ENCODE measurements at places on chromosomes 12 and 14.

DNA sequence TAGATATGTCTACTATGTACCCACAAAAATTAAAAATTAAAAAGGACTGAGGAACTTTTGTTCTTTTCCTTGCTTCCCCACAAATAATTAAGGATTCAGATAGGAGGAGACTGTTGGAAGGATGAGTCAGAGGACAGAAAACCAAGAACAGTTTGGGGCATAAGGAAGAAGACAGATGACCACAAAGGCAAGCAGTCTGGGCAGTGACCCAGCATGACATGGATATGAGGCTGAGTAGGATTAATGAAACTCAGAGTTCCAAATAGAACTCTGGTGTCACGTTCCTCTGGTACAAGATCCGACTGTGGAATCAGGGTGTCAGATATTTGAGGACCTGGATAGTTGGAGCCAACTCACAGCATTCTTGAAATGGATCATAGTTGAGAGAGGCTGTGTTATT is 89.3 kb upstream of the SLC38A4 start:
- no peak for DNase-seq

DNA sequence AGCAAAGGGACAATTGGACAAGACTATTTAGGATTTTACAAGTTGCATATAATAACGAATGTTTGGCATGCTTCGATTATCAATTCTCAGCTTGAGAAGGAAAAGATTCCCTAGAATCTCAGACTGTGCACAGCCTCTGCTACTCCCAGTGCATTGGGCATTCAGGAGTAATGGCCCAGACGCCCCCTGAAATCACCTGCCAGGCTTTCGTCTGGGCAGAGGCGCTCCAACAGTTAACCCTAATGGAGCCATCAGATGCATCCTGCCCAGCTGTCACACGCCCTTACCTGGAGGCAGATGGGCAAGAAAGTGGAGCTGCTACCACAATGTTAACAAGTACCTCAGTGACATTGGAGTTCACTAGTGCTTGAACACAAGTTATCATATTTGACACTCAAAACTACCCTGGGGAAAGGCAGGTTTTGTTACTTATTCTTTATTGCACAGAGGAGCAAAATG is 927 bp upstream of the LRP6 start:
- DNase-seq: no peak

DNA sequence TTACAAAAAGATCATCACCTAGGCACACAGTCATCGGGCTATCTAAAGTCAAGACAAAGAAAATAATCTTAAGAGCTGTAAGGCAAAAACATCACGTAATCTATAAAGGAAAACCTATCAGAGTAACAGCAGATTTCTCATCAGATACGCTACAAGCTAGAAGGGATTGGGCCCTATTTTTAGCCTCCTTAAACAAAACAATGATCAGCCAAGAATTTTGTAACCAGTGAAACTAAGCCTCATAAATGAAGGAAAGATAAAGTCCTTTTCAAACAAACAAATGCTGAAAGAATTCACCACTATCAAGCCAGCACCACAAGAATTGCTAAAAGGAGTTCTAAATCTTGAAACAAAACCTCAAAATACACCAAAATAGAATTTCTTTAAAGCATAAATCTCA is 191.6 kb upstream of the BMP4 start:
- DNase-seq: no peak

DNA sequence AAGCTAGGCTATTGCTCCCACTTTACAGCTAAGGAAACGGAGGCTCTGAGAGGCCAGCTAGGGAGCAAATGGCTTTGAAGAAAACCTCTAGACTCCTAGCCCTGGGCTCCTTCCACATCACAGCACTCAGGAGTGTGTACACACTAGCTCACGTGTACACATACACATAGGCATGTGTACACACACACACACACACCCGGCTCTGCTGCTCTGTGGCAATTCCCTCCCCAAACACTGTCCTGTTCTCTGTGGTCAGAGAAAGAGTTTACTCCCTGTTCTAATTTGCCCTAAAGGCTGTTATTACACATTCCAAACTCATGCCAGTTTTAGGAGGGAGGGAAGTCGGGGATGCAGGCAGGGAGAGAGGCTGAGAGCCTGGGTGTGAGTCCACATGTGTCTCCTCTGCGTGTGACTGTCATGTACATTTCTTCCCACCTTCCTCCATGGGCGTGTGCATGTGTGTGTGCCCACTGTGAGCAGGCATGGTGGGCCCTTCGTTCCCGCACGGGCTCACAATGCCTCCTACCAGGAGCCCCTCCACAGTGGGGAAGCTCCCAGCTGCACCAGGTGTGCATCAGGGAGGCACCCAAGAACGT is 14.2 kb downstream of the TRPV4 start:
- DNase-seq: no peak

DNA sequence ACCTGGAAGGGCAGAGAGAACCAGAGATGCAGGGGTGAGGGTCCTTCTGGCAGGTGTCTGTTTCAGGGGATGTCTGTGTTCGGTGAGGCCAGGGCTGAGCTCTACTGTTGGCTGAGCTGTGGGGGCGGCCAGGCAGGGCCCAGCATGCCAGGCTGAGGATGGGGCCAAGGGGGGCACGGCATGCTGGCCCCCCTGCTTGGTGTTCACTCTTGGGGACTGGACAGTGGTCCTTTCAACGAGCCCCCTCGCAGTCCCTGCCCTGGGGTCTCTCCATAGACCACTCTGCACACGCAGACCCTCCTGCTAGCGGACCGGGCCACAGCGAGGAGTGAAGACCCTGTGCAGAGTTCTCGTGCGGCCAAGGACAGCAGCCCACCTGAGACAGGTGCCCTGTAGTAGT is 56.3 kb downstream of the KIF26A start:
- no peak for DNase-seq

DNA sequence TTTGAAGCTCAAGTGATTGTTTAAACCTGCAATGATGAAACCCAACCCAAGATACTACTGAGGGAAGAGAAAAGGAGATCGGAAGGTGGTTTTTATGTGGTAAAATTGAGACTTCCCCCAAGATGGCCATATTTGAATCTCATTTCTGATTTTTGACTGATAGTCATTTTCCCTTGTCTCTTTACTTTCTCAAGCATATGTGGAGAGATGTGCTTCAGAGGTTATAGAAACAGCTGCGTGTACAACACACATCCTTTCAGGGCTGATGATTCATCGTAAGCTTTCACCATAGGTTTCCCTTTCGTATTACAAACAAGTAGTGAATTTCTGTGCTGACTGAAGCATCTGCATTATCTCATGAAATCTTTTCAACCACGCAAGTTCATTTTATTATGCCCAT is 276.2 kb downstream of the EMP1 start:
- no peak for DNase-seq

GRCh38 chr14:77063571-77064171 is 34.4 kb upstream of the CIPC start:
- no peak for DNase-seq

DNA sequence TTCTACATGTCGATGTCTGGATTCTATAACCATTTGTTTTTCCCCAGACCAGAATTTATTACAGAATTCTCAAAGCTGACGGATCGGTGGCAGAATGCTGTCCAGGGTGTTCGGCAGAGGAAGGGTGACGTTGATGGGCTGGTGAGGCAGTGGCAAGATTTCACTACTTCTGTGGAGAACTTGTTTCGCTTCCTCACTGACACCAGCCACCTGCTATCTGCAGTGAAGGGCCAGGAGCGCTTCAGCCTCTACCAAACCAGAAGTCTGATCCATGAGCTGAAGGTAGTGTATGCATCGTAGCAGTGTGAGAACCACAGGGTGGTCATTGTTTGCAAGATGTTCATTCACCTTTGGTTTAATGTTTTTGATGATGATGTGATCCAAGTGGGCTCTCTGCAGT is 124.0 kb downstream of the ESR2 start:
- DNase-seq: no peak

GRCh38 chr14:36426836-36427235 is 93.2 kb downstream of the NKX2-1 start:
- no peak for DNase-seq

- no peak for DNase-seq
Measured at GRCh38 chr14:89922031-89922907, 32.3 kb downstream of the EFCAB11 start.

GRCh38 chr12:89311703-89312293 is 40.5 kb downstream of the DUSP6 start:
- no peak for DNase-seq

Measured in stimulated activated CD8-positive, alpha-beta memory T cell treated with anti-CD3 and anti-CD28 coated beads, Interleukin-4, amount 100 ng/mL, for 4 hours (primary cell).